ENCODE measurements at places on chromosomes 3 and 15. TPM values are rescaled to one million over a fixed set of nuclear protein-coding genes. Genes with fewer than 3 reads are reported as not detected.

Gene PLSCR2
- 0.35 TPM for total RNA-seq

Gene SLCO3A1
- total RNA-seq = 46.8 TPM

DNA sequence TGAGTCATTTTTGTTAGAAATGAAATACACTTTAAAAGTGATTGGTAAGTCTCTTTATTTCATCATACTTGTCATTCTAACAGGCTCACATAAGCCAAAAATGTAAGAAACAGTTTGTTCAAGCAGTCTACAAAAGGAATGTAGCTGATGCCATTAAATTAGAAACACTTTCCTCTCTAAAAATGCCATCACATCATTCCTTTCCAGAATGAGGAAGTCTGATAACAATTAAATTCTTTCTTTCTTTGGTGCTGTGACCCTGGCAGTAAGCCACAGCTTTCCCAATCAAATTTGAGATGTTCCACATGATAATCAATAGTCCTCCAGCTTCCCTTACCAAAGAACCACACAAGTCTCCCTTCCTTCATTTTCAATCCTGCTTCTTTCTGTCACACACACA is 9.4 kb upstream of the P2RY1 start:
- H3K4me3 ChIP-seq = no peak overlapping the region
- no peak for DNase-seq
- H3K36me3 ChIP-seq = no peaks in the 10 kb centered on the region
- H3K27me3 ChIP-seq = peaks cover 7% of the 10 kb centered on the region

GRCh38 chr3:190182418-190183043 is 61.8 kb upstream of the P3H2 start:
- H3K27ac ChIP-seq = no peak overlapping the region
- peaks cover 4% of the 10 kb centered on the region for H3K27me3 ChIP-seq
- H3K36me3 ChIP-seq = no peaks in the 10 kb centered on the region

- DNase-seq = no peak
- no peak overlapping the region for H3K4me3 ChIP-seq
- peaks cover 12% of the 10 kb centered on the region for H3K4me1 ChIP-seq
- peaks cover 4% of the 10 kb centered on the region for H3K36me3 ChIP-seq
Observed at GRCh38 chr15:40087068-40087810, 21.4 kb downstream of the BMF start.

All from activated CD4-positive, alpha-beta T cell treated with anti-CD3 and anti-CD28 coated beads, Interleukin-2, amount 10 ng/mL, durations not matched to agents 7 days and 5 days (primary cell).